ENCODE measurements at places on chromosomes 3 and 15.

- no peak for DNase-seq
These were observed 133.4 kb upstream of the ROPN1 start for GRCh38 chr3:124125315-124125714.

DNA sequence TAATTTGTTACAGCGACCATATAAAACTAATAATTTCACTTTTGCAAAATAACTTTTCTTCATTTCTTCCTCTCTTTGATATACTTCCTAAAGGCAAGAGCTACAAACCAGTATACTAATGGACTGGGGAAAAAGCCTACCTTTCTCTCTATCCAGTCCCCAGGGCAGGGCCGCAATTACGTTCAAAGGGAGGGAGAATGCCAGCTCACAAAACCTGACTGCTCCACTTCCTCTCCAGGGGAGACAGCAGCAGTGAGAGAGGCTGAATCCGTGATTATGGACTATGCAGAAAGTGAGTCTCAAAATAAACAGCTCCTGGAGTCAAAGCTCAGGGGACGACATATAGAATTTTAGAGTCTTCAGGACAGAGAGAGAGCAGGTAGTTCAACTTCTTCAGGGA lies 126.9 kb upstream of the HES1 start:
- no peak for DNase-seq

DNA sequence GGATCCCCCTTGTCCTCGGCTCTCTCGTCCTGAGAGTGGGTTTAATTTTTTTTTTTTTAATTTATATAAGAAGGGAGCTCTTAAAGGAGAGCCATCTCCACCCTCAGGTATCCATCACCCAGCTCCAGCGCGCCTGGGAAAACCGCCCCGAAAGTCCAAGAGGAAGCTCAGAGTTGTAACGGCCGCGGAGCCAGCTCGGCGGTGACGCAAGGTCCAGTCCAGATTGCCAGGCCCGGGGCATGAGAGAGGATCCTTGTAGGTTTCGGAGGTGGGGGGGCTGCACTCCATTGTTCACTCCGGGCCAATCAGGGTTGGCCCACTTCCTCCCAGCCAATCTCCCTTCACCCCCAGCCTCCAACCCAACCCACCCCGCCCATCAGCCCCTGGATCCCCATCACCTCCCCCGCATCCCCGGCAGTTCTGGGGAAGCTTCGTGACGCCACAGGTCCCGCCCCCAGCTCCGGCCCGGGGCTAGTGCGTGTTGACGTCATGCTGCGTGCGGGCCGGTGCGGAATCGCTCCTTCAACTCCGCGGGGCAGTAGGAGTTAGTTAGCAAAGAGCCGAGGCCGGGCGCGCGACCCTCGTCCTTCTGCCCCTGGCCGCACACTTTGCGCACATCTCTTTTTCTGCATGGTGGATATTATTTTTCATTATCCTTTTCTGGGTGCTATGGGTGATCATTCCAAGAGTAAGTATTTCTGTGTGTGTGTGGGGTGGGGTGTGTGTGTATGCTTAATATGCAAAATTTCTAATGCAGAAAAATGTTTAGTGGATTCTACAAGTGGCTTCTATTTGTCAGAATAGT lies at the start of gene ISL2:
Gene ISL2 (plus strand): TSS at position 520 of the 805 bp plus-strand sequence. CDS start 111 bp downstream, at position 631.
- DNase-seq, result peak; percentile 73

GRCh38 chr15:74873036-74873755 lies at the start of gene SCAMP2:
Gene SCAMP2, minus strand, starts transcription at chr15:74873365. Its CDS starts 110 bp downstream, at chr15:74873255.
- peak; percentile 78 for DNase-seq

DNA sequence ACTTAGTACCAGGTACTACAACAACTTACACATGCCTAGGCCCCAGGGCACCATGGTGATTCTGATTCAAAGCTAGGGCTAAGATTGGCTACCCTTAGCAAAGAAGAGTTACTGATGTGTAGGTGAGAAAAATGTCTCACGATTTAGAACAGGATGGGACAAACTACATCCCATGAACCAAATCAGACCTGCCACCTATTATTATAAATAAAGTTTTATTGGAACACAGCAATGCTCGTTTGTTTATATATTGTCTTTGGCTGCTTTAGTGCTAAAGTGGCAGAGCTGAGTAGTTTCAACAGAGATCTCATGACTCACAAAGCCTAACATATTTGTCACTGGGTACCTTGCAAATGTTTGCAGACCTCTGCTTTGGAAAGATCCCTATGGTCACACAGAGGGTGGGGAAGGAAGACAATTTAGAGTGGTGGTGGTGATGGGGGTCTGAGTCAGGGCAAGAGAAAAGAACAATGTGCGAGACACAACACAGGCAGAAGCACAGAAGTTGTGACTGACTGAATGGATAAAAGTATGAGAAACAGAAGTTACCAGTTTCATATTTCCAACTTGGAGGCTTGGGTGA lies 770.6 kb upstream of the CFAP20DC start:
- no peak for DNase-seq

GRCh38 chr15:42549741-42550392 lies 1.2 kb downstream of the HAUS2 start:
- DNase-seq, result no peak

GRCh38 chr15:73374604-73375003 lies 5.8 kb upstream of the HCN4 start:
- no peak for DNase-seq

GRCh38 chr15:100167884-100168375 lies 173.8 kb downstream of the ADAMTS17 start:
- DNase-seq, result no peak

DNA sequence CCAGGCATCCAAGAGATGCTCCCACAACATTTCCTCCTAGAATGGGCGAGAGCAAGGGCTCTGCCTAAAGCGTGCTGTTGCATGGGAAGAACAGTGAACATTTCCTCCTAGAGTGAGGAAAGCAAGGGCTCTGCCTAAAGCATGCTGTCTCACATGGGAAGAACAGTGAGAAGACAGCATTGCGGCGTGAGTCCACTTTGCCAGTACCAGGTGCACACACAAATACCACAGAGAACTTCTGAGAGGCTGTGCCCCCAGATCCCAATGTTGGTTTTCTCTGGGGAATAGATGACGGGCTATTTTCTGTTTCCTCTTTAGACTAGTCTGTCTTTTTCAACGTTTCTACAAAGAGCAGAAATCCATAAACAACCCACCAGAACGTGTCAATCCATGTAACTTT lies 142.9 kb downstream of the LRRK1 start:
- DNase-seq, result no peak

DNA sequence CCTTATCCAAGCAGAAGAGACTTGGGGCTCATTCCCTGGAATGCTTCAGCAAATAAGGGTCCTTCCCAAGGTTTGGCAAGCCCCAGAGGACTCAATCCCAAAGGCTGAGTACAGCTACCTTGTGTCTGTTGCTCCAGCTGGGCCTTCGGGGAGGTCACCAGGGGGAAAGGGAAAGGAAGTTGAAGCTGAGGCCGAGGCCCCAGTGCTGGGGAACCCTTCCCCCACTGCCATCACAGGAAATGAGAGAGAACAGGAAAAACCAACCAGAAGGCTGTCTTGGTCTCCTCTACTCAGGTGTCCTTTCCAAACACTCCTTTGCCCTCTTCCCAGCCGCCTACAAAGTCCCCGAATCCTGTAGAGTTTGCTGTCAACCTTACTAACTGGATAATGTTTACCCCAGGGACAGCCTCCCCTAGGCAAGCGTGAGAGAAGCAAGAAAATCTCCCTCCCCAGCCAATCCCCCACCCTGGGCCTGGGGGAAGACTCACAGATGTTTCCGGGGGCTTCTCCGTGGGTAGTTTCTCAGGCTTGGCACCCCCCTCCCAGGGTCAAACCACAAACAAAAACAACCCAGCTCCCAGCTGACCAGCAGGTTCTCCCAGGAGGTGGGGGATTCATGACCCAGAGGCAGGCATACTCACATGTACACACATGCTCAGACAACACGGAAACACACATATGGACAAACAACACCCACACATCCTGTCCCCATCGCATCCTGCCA lies 5.5 kb downstream of the CSRNP1 start:
- no peak for DNase-seq

- peak; percentile 43 for DNase-seq
These were observed at the start of gene FAN1 for GRCh38 chr15:30903497-30904187. Gene FAN1, plus strand, starts transcription at chr15:30903915. Its CDS starts 749 bp downstream, at chr15:30904664.

DNA sequence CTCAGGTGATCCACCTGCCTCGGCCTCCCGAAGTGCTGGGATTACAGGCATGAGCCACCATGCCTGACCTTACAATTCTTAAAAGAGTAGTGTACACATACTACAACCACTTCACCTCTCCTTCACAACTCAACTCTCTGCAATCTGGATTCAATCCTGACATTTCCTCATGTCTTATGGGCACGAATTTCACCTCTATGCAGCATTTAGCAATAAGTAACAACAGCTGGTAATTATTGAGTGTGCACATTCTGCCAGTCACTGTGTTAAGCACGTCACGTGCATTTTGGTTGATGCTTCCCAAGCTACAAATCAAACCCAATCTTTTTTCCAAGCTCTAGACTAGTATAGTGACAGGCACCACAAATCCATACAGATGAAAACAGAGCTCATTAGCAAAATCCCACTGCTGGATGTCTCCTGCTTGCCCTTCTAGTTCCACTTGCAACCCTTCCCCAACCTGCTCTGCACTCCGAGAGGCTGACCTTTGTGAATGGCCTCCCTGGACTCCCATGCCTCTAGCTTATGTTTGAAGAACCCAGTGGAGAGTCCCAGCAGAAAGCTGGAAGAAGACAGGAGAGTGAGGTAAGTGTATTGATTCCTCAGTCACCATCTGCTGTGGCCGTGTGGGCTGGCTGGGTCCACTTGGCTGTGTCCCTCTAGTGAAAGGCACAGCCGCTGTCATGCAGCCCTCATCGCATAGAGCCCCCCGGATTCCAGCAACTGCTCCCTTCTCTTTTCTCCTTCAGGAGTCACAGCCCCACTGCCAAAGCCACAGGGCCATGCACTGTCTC lies 176.5 kb downstream of the MEX3B start:
- DNase-seq, result no peak

- DNase-seq, result no peak
These were observed 99.5 kb downstream of the ZNF621 start for GRCh38 chr3:40624189-40624769.

DNA sequence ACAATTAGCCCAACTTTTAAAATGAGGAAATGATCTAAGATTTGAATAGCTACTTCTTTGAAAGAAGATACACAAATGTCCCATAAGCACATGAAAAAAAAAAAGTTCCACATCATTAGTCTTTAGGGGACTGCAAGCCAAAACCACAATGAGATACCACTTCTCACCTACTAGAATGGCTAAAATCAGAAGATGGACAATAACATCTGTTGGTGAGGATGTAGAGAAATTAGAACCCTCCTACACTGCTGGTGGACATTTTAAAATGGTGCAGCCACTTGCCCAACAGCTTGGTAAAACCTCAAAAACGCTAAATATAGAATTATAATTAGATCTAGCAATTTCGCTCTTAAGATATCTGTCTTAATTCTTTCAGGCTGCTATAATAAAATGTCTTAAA lies 77.1 kb downstream of the MEX3B start:
- no peak for DNase-seq

Measured in epithelial cell of prostate (primary cell).